ENCODE measurements at places on chromosomes 5 and 9.

- no peak for DNase-seq
Measured at GRCh38 chr9:70222354-70222753, 36.4 kb upstream of the SMC5 start.

- DNase-seq, result no peak
Measured at GRCh38 chr5:180180421-180180820, 28.6 kb downstream of the RASGEF1C start.

GRCh38 chr5:12883395-12883794, 979.1 kb upstream of the CTNND2 start:
- DNase-seq, result no peak

- DNase-seq, result no peak
Measured at GRCh38 chr9:99809586-99810319, 11.9 kb upstream of the NR4A3 start.

GRCh38 chr5:57559110-57559635, 76.6 kb upstream of the ACTBL2 start:
- DNase-seq, result no peak

GRCh38 chr5:76230711-76231285, 147.6 kb downstream of the SV2C start:
- DNase-seq, result no peak

DNA sequence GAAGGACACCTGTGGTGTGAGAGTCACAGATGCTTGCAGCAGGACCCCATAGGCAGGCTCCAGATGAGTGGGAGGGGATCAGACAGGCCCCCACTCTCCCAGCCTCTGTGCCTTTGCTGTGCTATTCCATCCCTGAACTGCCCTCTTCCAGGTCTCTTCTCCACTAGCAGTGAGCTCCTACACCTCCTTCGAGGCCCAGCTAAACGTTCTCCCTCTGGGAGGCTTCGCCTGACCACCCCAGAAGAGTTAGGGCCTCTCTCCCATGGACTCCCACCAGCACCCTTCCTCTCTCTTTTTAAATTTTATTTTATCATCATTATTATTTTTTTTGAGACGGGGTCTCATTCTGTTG, 35.9 kb upstream of the STRBP start:
- DNase-seq, result no peak

DNA sequence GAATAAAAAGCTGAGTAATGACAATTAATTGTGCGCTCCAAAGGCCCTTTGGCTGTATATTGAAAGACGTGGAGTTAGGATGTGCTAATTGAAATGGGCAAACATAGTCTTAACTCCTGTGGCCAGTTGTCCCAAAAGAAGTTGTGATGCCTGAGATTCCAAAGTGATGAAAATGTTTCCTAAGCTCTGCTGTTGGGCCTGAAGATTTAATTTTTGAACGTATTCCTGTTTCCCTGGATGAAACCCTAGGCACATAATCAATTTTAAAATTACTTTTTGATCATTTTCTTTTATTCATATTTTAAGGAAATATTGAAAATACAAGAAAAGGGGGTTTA, 87.9 kb downstream of the PRDM6 start:
- DNase-seq, result no peak

DNA sequence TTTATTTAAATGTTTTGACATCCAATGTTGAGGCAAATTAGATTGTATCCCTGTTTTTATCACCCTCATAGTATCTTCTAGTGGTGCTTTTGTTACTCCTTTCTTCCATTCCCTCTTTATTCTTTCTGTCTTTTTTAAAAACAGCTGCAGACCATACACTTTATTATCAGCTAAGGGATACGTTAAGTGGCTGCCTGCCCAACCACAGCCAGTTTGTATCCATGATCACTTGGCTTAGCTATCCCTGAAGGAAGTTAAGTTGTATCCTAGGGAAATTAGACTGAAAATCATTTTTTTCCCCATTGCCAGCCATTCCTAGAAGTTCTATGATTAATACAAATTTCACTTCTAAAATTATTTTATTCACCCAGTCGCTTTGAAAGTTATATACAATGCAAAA, 1032.7 kb downstream of the NR2F1-AS1 start:
- no peak for DNase-seq

DNA sequence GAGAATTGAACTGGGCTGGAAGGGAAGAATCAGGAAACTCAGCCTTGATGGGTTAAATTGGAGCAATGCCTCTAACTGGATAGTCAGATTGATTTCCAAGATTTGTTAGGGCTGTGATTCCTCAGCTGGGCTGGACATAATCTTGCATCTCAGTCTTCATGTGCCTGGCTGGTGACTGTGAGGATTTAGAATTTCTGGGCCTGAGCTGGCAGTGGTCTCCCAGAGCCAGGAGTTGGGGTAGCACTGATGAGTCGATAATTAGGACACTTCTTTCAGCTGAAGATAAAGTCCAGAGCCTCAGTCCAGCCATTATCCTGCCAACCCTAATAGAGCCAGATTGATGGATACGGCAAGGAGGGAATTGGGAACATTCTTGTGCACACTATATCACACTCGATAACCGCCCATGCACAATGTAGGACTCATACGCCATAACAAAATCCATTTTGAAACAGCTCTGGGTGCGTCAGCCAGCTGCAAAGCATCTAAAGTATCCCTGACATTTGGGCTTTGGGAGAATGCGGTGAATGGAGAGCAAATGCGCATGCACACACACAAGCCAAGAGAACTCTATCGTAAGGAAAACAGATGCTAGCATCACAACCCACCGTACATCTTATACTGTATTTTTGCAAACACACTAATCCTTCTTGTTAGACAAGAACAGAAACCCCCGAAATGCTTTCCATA, 405.1 kb upstream of the KLF4 start:
- no peak for DNase-seq

GRCh38 chr5:151892393-151892792, 32.3 kb downstream of the GLRA1 start:
- DNase-seq, result no peak

GRCh38 chr9:71921190-71921814, 9.9 kb downstream of the C9orf85 start:
- no peak for DNase-seq

DNA sequence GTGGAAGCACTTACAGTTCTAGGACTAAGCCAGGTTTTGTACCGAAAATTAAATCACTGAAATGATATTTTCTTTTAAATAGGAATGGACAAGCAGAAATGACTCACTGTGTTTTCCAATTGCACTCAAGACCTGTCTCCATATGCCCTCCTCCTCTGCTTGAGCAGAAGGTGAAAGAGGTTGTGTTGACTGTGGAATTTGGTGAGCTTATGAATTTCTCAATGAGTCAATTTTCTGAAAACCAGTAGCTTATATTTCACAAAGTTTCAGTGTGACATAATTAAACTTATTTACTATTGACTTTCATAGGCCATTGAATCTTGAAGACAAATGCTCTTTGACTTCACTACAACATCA, 249.9 kb downstream of the NPR3 start:
- DNase-seq, result no peak

GRCh38 chr5:313806-314376, 7.6 kb upstream of the AHRR start:
- no peak for DNase-seq

- DNase-seq, result no peak
Measured at GRCh38 chr9:87276327-87276841, 221.3 kb upstream of the DAPK1 start.

All from B cell (primary cell).